ENCODE measurements at places on chromosomes 12 and 14.

DNA sequence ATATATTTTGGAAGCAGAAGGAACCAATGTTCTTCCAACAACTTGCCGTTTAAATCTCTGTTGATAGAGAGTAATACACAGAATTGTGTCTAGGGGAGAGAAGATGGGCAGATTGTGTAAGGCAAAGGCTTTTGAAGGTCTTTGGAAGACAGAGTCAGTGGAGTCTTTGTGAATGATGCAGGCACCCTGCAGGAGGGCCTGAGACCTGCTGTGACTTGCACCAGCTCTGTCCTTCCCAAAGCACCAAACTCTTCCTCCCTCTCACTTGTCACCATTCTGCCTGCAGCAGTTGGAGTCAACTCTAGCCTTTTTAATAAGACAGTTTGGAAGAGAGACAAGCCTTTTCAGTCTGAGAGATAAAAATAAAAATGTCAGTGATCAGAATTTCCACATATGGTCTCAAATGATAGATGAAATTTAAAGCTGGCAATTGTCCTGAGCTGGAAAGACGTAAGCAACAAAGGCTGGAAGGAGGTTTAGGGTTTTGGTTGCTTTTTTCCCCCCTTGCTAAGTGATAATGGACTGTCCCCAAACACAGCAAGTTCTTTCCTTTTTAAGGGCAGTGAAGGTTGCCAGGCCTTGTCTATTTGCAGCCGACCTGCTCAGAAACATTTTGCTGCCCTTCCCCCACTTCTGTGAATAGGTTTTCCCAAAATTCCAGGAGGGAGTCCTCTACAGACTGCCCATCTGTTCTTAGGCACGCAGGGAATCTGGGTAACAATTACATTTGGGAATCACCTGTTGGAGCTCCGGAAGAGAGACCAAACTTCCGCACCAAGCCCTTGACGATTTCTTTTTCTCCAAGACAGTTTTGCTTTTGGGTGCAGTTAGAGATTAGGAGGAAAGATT is 103.0 kb upstream of the NTF3 start:
- no peak for DNase-seq

GRCh38 chr12:122862872-122863701 is 27.8 kb downstream of the HIP1R start:
- no peak for DNase-seq

DNA sequence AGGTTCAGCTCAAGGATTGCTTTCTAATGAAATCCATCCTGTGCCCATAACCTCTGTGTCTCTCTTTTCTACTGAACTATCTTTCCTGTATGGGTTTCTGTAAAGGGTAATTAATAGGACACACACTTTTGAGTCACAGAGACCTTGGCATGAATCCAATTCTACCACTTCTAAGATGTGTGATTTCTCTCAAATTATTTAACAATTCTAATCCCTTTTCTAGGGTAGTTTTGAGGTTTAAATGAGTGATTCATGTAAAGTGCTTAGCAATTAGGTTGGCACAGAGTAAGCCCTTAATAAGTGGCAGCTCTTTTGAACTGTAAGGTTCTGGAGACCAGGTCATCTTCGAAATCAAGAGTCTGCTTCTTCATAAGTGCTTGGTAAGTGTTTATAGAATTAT is 202.7 kb downstream of the RASSF9 start:
- DNase-seq, result no peak

GRCh38 chr14:74886001-74886400 is 4.3 kb downstream of the DLST start:
- no peak for DNase-seq

DNA sequence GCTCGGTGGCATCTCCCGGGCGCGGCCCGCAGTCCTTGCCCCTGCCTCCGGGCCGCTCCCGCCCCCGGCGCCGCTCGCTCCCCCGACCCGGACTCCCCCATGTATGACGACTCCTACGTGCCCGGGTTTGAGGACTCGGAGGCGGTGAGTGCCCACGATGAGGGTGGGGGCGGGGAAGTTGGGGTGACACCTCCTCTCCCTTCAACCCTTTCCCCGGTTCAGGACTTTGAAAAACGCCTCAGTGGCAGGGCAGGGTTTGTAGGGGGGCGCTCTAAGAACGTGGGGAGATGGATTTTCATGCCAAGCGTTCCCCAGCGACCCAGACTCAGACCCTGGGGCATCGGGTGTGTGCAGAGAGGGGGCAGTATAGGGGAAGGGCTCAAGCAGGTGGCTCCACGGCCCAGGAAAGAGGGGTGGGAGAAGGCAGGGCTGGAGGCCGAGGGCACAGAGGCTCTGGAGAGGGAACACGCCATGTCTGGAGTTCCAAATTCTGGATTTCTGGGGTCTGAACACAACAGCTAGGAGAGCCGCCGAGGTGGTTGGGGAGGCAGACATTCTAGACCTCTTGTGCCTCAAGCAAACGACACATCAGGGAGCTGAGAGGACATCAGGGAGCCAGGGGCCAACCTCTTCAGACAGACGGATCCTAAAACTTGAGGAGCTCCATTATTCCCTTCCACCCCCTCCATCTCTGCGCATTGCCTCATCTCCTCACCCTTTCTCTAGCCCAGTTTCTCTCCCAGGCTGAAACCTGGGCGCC is 715 bp downstream of the CACNB3 start:
- DNase-seq, result no peak
